ENCODE measurements at places on chromosomes 2 and 18.

GRCh38 chr2:54858021-54858681, 134.7 kb downstream of the EML6 start:
- DNase-seq: no peak

GRCh38 chr2:203535784-203536585, 884 bp upstream of the RAPH1 start:
- DNase-seq: no peak

- DNase-seq: no peak
Observed at GRCh38 chr2:140737006-140737405, 1393.8 kb downstream of the LRP1B start.

GRCh38 chr2:228447266-228447915, 265.9 kb upstream of the SPHKAP start:
- peak; percentile 17 for DNase-seq

DNA sequence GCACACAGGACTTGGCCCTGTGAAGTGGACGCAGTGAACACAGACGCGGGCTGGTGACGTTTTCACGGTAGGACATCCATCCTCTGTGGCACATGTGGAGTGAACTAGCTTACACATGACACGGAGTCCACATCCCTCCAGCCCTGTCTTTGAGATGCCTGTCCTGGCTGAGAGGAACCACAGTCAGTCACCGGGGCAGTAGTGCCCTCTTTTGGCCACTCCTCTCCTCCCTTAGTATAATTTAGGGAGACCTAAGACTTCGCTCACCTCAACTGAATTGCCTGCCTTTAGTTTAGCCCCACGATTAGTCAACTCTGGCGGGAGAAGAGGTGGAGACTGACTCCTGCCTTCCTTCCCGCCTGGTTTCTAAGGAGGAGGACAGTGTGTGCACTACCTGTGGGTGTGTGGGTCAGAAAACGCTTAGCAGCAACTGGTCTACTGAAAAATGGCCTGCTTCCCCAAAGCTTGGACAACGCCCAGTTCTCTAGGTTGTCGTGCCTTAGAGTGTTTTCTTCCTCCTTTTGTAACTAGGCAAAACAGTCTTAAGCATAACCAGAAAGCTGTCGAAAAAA, 70.6 kb downstream of the MBP start:
- DNase-seq: no peak

GRCh38 chr2:228105526-228106250, 75.8 kb downstream of the SPHKAP start:
- DNase-seq: no peak

GRCh38 chr2:44247924-44248323, 27.4 kb upstream of the SLC3A1 start:
- DNase-seq: no peak

- no peak for DNase-seq
Observed at GRCh38 chr2:71474116-71474743, 20.9 kb downstream of the DYSF start.

GRCh38 chr2:176526995-176527901, 258.0 kb downstream of the MTX2 start:
- no peak for DNase-seq

GRCh38 chr2:229955663-229956062, 33.4 kb downstream of the FBXO36 start:
- DNase-seq: no peak

GRCh38 chr2:25819597-25820039, 58.7 kb downstream of the ASXL2 start:
- no peak for DNase-seq

- DNase-seq: peak; percentile 99
Observed at GRCh38 chr2:226137201-226137811, 662.3 kb downstream of the IRS1 start.

- DNase-seq: no peak
Observed at GRCh38 chr2:20468549-20469500, 22.0 kb downstream of the RHOB start.

GRCh38 chr2:67652679-67653078, 255.5 kb downstream of the ETAA1 start:
- DNase-seq: no peak

GRCh38 chr2:105761931-105762515, 17.3 kb downstream of the NCK2 start:
- DNase-seq: no peak

- DNase-seq: no peak
Observed at GRCh38 chr2:36044411-36044810, 311.2 kb upstream of the CRIM1 start.

DNA sequence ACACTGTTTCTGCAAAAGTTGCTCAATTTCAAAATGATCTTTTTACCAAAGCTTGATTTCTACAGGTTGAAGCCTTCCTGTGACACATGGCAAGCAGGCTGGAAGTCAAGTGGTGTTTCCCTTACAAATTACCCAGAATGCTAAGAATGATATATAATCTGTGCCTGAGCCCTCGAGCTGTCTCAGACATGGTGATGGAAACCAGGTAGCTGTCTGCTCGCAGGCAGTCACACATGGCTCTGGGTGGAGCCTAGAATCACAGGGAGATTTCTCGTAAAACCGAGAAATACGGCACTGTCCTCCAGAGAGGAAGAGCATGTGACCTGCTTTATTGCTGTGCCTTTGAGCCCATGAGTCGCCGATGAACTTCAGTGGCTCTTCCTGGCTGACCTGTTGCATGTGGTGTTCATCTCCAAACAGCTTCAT, 392.9 kb downstream of the ZNF521 start:
- no peak for DNase-seq

DNA sequence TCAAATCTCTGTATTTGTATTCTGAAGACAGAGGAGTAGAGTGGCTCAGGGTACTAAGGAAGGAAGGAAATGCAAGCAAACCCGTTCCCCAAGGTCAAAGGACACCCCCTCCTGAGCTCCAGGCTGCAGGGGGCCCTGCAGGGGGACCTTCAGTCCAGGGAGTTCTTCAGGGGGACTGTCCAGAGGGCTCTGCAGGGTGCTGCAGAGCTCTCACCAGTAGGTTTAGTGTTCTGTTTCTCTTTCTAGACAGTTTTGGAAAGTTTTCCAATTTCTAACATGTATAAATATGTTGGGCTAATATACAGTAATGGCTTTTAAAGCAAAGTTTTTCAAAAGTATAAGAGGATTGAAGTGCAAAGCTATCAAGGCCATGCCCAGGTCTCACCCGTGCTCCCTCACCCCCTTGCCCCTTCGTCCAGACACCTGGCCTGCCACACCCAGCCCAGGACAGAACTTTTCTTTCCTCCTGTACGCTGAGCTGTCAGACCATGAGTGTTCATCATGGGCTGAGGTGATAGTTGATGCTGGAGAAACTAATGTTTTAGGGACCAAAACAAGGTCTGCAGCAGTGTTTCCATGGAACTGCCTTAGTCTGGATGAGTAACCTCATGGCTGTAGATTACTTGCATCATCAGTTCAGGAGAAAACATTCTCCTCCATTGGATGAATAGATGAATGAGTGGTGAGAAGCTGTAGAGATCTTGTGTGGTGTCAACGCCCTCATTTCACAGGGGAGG, 134.2 kb downstream of the GLI2 start:
- DNase-seq: no peak

- DNase-seq: no peak
Observed at GRCh38 chr2:1990151-1990589, 245.9 kb upstream of the PXDN start.

GRCh38 chr2:239000089-239000488, 152.2 kb downstream of the TWIST2 start:
- no peak for DNase-seq

GRCh38 chr2:99380376-99381010, 43.3 kb downstream of the EIF5B start:
- no peak for DNase-seq

DNA sequence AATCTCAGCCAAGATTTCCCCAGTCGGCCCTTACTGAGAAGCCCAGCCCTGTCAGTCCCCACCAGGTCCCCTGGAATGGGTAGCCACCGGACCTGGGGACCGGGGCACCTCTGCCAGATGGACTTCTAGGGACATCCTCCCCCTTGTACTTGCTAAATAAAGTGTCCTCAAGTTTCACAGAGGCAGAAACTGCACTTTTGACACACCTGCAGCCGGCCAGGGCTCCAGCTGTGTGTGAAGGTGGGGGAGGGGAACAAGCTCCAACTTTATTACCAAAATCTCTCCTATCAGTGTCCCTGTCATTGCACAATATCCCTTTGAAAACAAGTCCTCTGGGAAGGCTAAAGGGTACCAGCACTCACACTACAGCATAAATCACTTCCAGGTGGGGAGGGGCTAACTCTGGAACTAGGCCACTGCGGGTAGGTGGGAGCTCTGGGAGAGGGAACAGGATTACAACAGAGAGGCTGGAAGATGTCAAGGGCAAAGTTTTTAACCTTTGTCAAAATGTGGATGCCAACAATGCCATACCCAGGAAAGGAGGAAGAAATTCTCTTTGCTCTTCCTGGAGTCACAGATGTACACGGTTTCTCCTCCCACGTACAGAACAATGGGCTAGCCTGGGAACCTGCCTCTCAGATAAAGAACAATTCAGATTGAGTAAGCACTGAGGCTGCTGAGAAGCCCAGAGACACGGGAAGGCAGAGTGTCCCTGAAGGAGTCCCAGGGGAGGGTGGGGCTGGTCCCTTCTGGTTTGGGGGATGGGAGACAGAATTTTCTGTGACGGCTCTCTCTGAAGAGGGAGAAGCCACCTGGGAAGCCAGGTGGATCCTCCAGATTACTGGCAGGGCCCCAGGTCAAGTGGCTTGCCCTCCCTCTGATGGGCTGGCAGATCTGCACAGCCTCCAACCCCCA, 11.0 kb downstream of the SDC1 start:
- DNase-seq: peak; percentile 70

GRCh38 chr2:147363181-147363580, 481.6 kb upstream of the ACVR2A start:
- DNase-seq: no peak

DNA sequence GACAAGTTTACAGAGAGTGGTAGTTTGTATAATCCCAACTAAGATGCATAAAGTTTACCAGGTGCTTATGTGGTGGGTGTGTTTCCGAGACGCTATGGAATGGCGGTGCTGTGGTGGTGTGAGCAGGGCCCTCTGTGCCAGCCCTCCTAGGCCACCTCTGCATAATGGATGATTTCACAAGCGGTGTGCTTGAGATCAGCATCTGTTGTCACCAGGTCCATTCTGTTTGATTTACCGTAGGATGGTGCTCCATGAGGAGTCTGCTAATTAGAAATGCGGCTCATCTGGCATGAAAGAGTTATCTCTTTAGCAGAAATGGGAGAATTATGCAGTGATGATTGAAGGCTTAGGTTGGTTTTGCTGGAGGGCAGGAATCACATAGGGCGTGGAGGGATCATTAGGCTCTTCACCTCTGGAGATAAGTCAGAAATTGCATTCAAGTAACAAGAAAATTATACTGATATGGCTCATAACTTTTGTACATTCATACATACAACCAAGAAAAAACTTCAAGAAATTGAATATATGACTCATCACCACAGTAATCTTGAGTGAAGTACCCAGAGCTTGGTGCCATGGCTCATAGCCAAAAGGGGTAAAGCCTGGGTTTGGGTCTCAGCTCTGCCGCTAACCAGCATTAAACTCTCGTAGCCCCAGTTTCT, 41.4 kb downstream of the CRIM1 start:
- DNase-seq: no peak

DNA sequence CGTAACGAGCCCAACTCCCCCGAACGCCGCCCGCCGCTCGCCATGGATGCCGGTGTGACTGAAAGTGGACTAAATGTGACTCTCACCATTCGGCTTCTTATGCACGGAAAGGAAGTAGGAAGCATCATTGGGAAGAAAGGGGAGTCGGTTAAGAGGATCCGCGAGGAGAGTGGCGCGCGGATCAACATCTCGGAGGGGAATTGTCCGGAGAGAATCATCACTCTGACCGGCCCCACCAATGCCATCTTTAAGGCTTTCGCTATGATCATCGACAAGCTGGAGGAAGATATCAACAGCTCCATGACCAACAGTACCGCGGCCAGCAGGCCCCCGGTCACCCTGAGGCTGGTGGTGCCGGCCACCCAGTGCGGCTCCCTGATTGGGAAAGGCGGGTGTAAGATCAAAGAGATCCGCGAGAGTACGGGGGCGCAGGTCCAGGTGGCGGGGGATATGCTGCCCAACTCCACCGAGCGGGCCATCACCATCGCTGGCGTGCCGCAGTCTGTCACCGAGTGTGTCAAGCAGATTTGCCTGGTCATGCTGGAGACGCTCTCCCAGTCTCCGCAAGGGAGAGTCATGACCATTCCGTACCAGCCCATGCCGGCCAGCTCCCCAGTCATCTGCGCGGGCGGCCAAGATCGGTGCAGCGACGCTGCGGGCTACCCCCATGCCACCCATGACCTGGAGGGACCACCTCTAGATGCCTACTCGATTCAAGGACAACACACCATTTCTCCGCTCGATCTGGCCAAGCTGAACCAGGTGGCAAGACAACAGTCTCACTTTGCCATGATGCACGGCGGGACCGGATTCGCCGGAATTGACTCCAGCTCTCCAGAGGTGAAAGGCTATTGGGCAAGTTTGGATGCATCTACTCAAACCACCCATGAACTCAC, 673 bp downstream of the PCBP1 start:
- peak; percentile 65 for DNase-seq

- DNase-seq: no peak
Observed at GRCh38 chr2:119327431-119327830, 39.2 kb downstream of the C2orf76 start.

DNA sequence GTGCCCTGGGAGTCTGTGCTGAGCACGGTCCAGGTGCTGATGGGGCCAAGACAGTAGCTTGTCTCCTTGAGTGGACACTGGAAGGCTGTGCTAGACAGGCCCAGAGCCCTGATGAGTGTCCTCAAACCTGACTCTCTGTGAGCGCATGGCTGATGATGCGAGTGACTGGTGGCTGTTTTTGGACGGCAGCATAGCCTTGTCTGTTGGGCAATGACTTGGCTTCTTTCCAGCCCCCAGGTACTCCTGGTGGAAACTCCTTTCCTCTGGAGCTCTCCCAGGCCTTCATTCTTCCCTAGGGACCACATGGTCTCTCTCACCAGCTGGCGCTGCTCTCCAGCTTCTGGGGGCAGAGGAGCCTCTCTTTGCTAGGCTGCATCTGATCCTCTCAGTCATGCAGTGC, 207.6 kb upstream of the SMIM21 start:
- no peak for DNase-seq

GRCh38 chr18:13612196-13612997, 114.0 kb downstream of the FAM210A start:
- no peak for DNase-seq

GRCh38 chr2:68412127-68412819, 47.2 kb downstream of the PLEK start:
- DNase-seq: no peak

DNA sequence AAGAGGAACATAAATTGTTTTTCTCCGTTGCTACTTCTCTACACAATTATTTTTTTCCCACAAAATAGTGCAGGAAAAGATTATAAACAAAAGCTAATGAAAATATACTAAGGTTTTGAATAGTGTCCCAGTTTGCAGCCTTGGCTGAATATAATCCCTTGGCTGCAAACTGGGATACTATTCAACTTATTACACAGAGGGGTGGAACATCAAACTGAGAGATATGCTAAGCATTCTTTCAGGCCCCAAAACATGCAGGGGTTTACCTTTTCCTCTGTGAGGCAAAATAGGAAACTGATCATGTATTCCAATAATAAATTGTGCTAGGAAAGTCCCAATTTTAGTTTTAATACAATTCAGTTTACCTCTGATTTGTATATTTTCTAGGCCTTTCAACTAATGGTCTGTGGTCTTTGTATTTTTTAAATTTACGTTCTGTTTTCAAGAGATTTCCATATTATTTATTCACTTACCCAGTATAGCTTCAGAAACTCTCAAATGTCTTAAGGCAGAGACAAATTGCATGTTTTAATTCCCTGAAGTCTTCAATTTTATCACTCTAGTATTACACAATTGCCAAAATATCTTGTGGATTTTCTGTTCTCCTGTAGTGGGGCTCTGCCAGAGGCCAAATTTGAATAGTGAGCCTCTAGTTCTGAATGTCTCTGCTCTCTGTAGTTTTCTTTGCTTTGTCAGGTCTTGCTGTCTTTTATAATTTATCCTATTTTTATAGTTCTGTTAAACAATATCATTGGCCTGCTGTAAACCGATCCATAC, 63.9 kb downstream of the PPP1R1C start:
- no peak for DNase-seq

All from mammary epithelial cell (primary cell).